ENCODE measurements at places on chromosomes 13 and 19.

- DNase-seq: no peak
These were observed 89.4 kb downstream of the PCCA start for GRCh38 chr13:100178309-100178708.

DNA sequence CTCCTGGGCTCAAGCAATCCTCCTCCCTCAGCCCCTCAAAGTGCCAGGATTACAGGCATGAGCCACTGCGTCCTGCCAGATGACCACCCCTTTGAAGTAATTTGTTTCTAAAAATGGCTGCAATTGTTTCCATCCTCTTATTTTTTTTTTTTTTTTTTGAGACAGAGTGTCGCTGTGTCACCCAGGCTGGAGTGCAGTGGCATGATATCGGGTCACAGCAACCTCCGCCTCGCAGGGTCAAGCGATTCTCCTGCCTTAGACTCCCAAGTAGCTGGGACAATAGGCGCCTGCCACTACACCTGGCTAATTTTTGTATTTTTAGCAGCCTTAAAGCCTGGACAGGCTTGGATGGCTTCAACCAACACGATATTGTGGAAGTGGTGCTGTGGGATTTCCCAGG lies 22.3 kb upstream of the DPP9 start:
- DNase-seq: no peak

DNA sequence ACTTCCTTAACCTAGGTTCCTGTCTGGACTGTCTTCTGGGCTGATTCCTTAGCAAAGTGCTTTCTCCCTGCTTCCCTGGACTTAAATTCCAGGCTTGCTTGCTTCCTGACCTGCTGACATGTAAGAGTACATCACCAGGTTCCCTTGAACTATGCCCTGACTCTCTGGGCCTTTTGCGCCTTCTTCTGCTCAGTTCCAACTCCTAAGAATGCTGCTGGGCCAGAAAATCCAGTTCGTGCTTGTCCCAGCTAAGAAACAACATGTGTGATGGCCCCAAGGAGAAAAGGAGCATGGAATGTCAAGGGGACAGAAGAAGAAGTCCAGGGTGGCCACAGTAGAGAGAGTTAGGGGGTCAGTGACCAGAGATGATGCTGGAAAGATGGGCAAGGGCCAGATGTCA lies 42.6 kb upstream of the MBNL2 start:
- DNase-seq: no peak

DNA sequence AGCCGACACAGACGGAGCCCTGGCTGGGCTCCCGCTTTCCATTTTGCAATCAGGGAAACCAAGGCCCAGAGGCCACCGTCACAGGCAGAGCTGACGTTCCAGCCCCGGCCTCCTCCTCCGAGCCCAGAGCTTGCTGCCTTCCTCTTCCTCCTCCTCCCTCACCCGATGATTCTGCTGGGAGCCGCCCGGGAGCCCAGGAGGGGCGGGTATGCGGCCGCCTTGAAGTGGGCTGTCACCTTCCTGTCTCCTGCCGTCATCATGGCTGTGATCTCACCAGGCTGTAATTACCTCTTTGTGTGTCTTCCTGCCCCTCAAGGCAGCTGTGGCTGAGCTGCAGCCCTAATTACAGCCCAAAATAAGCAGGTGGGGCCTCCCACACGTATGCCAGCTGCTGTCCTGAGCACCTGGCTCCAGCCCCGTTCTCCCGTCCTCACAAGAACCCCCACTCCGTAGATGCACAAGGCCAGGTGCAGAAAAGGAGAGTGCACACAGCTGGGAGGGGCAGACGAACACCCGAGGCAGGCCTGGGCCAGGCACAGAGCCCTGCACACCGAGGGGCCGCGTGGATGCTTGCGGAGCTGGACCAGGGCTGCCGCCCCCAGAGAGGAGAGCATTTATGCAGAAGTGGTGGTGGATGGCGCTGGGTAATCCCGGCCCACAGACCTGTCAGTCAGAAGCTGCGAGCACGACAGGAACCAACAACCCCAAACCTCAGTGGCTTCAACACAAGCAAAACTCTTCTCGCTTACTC lies 4.0 kb downstream of the TPGS1 start:
- DNase-seq: no peak

DNA sequence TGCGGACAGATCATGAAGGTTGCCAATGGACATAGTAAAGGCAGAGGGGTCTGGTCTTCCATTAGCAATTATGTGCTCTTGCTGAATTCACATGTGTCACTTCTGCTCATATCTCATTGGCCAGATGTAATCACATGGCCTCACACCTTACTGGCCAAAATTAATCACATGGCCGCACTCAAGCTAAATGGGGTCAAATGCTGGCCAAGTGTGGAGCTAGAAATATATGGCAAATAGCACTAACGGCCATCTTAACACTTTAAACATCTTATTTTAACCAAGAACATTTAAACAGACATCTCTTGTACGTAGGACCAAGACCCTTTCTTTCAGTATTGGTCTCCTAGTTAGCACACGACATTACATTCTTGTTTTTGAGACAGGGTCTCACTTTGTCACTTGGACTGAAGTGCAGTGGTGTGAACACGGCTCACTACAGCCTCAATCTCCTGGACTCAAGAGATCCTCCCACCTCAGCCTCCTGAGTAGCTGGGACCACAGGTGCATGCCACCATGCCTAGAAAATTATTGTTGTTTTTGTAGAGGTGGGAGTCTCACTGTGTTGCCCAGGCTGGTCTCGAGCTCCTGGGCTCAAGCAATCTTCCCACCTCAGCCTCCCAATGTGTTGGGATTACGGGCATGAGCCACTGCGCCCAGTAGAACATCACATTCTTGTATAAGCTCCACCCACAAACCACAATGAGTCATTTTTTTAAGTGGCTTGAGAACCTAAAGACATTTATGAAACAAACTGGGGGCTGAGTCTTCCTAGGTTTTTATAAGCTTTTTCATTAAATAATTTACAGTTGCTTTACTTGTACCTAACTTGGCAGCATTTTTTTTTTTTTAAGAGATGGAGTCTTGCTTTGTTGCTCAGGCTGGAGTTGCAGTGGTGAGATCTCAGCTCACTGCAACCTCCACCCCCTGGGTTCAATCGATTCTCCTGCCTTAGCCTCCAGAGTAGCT lies 2.9 kb upstream of the PTOV1 start:
- DNase-seq: no peak

GRCh38 chr19:21451187-21451586 lies 54.2 kb upstream of the ZNF429 start:
- DNase-seq: no peak

DNA sequence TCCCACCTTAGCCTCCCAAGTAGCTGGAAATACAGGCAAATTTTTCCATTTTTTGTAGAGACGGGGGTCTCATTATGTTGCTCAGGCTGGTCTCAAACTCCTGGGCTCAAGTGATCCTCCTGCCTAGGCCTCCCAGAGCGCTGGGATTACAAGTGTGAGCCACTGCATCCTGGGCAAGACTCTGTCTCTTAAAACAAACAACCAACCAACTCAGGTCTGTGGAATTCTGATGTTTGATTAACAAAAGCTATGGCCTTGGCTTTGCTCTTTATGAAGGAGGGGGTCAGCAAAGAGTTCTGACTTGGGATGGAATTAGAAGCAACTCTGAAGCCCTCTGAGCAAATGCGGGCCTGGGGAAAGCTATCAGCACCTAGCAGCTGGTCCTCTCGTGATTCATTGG lies 117.7 kb downstream of the IER2 start:
- no peak for DNase-seq

DNA sequence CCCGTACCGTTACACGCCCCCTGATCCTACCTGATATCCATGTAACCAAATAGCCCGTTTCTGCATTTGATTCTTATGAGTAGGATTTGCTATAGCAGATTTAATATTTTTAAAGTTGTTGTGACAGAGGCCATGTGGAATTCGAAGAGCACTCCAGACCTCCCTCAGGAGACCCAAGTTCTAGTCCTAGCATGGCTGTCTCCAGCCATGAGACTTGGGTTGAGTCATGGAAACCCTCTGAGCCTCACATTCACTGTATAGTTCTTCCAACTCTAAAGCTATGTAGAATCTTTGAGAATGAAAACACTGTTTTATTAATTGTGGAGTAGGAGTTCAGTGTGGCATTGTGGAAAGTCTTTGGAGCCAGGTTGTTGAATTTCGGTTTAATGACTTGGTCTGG lies 8.0 kb upstream of the GPR183 start:
- no peak for DNase-seq

GRCh38 chr19:1252821-1253513 lies 4.6 kb downstream of the MIDN start:
- DNase-seq: peak; percentile 98

- no peak for DNase-seq
These were observed 56.6 kb upstream of the GPC6 start for GRCh38 chr13:93169980-93170379.

GRCh38 chr13:94992036-94992960 lies 280.0 kb upstream of the SOX21 start:
- DNase-seq: no peak

GRCh38 chr19:45474606-45475521 lies 7.1 kb downstream of the FOSB start:
- DNase-seq: no peak

DNA sequence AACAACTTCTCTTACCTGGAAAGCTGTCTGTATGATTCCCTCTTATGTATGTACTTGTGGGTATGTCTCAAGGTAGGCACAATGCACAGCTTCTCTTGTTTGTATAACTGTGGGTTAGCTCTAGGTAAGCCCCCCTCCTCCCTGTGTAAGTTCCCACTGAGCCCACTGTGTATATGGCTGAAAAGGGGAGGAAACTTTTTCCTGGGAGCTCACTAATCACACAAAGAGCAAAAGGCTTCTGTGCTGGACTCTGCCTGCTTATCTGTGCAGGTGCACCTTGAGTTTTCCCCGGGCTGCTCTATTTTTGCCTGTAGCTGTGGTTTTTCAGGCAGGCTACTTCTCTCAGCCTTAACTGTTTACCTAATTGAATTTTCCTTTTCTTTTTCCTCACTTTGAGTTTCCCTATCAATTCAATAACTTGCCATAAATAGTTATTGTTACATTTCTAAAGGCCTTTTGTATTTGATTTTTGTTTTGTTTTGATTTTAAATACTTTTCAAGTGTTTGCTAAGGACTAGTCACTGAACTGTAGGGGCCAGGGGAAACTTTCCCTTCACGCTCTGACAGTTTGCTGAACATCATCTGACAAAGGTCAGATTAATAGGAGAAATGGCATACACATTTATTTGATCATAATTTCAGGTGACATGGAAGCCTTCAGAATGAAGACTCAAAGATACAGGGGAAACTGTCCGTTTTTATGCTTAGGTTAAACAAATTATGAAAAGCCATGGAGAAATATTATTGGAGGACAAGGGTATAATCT lies 423.5 kb upstream of the ATXN8OS start:
- DNase-seq: no peak

GRCh38 chr19:46299004-46299509 lies 2.2 kb downstream of the HIF3A start:
- DNase-seq: peak; percentile 99

GRCh38 chr13:77740931-77741596 lies 43.6 kb downstream of the SLAIN1 start:
- no peak for DNase-seq

DNA sequence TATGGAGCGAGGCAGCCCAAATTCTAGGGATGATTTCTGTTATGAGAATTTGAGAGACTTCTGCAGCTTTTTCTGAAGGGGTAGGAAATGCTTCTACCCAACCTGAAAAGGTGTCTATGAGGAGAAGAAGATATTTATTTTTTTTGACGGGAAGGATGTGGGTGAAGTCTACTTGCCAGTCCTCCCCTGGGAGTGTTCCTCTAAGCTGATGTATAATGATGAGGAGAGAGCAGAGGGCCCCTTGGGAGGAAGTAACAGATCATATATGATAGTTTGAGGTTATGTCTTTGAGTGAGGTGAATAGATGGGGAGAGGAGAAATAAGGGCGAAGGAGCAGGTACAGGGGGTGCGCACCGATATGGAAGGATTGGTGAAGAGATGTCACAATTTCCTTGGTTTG lies 910.6 kb upstream of the SLITRK5 start:
- no peak for DNase-seq

DNA sequence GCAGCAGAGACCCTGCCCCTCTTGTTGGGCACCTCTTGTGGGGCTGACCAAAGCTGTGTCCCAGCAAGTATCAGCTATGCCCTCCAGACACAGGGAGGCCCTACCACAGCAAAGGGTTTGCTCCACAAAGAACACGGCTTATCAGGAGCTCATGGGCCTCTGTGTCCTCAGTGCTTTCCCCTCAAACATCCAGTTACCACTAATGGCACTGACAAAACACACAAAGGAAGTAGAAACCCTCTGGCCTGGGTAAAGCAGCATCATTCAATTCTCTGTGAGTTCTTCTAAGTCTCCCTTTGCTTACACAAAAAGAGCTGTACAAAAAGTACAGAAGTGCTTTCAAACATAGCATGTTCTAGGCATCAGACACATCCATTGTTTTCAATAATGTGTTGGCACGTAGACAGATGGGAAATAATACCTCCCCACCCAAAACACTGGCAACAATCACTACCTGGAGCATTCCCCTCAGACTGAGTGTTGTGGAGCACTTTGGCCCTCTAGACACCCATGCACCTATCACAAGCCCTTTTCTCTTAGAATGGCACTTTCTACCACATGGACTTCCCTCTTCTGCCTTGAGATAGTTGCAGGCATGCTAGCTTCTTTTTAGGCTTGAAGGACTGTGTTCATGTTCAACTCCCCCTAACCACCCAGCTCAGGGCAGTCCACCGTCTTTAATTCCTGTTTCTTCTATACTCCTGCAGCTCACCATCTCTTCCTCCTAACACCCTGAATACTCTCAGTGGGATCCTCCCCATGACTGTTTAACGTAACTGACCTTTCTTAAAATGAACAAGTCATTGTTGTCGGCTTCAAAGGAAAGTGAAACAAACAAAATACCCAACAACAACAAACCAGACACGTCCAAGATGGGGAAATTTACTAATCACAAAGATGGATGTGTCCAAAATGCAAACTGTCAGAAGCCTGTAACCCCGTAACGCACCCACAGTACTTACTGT lies 43.5 kb downstream of the ATP7B start:
- DNase-seq: no peak

- no peak for DNase-seq
These were observed 23.5 kb downstream of the ZNF180 start for GRCh38 chr19:44476559-44477408.

GRCh38 chr13:104422668-104423067 lies 1356.5 kb upstream of the SLC10A2 start:
- no peak for DNase-seq

DNA sequence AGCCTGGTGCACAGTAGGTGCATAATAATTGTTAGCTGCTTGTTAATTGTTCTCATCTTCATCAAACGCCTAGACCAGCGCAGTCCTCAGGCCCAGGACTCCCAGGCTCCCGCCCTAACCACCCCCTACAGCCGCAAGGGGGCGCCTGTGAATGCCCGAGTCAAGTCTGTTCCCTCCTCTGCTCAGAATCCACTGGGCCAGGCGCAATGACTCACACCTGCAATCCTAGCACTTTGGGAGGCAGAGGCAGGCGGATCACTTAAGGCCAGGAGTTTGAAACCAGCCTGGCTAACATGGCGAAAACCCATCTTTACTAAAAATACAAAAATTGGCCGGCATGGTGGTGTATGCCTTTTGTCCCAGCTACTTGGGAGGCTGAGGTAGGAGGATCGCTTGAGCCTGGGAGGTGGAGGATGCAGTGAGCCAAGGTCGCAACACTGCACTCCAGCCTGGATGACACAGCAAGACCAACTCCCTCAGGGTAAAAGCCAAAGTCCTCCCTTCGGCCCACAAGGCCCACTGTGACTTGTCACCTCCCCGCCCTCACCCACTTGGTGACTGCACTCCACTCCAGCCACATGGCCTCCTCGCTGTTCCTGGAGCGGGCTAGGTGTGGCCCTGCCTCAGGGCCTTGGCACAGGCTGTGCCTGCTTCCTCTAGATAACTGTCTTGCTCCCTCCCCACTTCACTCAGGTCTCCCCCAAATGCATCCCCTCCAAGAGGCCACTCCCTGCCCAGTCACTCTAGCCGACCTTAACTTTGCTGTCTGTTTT lies 9.1 kb downstream of the ZNF653 start:
- peak; percentile 91 for DNase-seq
